ENCODE measurements at places on chromosomes 2 and 18.
A peak's percentile ranks its signal among the peaks of the same experiment; 100 is the strongest.

- no peak for DNase-seq
Observed at GRCh38 chr18:42446195-42446594, 491.2 kb downstream of the PIK3C3 start.

GRCh38 chr18:59661891-59662701 lies 35.1 kb downstream of the CCBE1 start:
- no peak for DNase-seq

DNA sequence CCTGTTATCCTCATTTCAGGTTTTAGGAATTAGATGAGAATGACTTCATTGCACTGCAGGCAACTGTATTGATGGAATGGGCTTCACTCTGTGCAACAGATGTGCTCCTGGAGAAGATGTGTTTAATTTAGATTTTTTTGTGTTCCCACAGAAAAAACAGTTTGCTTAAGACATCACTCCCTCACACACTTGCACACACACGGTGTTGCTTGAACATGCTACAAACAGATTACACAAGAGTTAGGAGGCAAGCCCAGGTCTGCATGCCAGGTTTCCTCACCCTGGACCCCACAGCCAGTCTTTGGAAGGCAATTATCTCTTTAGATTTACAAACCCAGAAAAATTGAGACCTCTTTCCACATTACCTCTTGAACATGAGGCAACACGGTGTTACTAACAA lies 93.7 kb upstream of the KLHL29 start:
- no peak for DNase-seq

- no peak for DNase-seq
Observed at GRCh38 chr18:8717011-8717770, 11.8 kb downstream of the MTCL1 start.

- DNase-seq: peak; percentile 10
Observed at GRCh38 chr2:186486651-186487647, 889 bp downstream of the ZC3H15 start.

- DNase-seq: no peak
Observed at GRCh38 chr2:151338115-151338514, 19.3 kb upstream of the TNFAIP6 start.

- DNase-seq: no peak
Observed at GRCh38 chr2:102331311-102331980, 20.1 kb downstream of the IL1RL1 start.

- no peak for DNase-seq
Observed at GRCh38 chr18:41593171-41593675, 361.8 kb upstream of the PIK3C3 start.

DNA sequence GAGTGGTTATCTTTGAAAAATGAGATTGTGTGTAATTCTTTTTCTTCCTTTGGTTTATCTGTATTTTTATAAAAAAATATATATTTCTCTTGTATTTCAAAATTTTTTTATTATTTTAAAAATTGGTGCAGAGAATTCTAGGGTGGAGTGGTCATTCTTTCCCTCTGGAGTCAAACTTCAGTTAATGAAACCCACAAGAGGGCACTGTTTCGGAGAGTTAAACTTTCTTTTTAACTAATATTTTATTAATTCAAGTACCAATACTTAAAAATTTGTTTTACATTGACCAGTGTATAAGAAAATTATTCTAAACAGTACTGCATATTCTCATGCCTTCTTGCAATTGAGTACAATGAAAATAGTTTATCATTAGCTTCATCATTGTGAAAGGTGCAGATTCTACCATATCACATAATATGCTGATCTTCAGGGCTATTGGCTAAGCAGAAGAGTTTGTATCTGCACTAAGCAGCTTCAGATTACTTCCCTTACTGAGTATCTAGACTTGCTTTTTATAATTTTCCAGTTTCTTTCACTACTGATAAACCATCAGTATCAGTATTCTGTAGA lies 50.1 kb downstream of the HS1BP3 start:
- no peak for DNase-seq

GRCh38 chr18:21273568-21273967 lies 31.5 kb downstream of the GREB1L start:
- no peak for DNase-seq

- DNase-seq: no peak
Observed at GRCh38 chr2:66561645-66562303, 126.8 kb downstream of the MEIS1 start.

GRCh38 chr18:74230922-74231714 lies 60.6 kb downstream of the CYB5A start:
- DNase-seq: no peak

DNA sequence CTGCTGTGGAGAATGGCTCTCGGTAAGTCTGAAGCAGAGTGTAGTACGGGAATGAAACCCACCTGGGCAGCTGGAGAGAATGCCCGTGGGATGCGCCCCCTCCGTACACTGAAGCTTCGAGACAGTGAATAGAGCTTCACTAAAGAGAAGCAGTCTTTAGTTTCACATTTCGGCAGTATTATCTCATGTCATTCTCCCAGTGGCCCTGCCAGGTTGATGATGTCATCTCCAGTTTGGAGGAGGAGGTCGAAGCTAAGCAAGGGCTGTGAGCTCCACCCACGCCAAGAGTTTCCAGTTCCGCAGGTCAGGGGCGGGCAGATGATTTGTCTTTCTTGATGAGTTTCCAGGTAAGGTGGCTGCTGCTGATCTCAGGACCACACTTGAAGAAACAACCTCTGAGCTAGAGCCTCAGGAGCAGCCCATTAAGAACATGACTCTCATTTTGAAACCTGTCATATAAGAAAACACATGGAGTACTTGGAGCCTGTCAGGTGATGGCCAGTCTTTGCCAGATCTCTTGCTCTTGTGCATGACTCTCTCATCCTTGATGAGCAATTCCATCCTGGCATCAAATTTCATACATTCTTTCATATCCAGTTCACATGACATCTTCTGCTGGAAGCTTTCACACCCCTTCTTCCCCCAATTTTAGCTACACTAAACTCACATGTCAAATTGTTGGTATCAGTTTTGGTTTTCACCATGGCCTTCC lies 475.0 kb downstream of the RNF144A start:
- no peak for DNase-seq

- no peak for DNase-seq
Observed at GRCh38 chr2:236434593-236434992, 135.0 kb upstream of the ACKR3 start.

- DNase-seq: no peak
Observed at GRCh38 chr2:203971251-203971650, 34.7 kb downstream of the ICOS start.

- no peak for DNase-seq
Observed at GRCh38 chr18:25038261-25038660, 313.7 kb downstream of the ZNF521 start.

DNA sequence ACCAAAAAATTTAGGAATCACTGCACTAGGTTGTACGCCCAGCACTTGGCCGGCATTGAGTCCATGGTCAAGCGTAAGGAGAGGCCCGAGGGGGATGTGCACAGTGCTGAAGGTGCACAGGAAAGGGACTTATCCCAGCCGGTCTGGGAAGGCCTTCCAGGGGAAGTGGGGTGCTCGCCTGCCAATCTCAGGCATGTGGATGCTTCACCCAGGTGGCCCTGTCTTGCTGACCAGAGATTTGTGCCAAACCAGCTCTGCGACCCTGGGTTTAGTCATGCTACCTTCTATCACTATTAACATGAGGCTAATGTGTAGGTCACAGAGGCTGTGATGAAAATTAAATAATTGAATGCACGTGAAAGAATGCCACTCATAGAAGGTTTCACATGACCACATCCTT lies 1.7 kb upstream of the ITM2C start:
- DNase-seq: no peak

DNA sequence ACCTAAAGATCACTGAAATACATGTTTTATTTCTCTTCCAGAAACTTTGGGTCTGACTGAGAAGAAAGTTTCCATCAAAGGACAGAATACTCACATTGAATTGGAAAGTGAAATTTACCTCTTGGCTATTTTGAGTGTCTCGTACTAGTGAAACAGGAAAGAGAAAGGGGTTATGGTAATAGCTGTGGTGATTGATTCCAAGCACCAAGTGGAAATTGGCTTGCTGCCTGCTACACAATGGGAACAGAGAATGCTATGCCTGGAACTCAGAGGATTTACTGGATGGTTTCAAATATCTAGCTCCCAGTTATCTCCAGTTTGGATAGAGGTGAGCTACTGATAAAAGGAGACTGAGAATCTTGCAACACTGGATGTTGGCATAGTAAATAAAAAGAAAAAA lies 492.8 kb upstream of the FSIP2 start:
- no peak for DNase-seq

DNA sequence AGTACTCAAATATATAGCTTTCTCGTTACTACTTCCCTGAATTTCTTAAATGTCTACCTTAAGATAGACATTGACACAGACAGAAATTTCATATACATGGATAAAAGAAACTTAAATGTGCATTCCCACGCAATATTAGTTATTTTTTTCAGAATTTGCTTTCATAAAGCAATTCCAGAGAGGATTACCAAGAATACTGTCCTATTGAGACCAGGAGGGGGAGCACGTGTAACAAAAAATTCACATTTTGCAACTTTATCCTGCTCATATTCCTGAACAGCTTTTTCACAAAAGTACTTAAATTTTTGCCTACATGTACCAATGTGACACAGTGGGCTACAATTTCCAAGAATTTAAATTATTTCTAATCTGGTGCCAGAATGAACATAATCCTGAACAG lies 30.7 kb upstream of the ERCC3 start:
- DNase-seq: no peak

- no peak for DNase-seq
Observed at GRCh38 chr2:159292157-159292556, 5.7 kb upstream of the WDSUB1 start.

DNA sequence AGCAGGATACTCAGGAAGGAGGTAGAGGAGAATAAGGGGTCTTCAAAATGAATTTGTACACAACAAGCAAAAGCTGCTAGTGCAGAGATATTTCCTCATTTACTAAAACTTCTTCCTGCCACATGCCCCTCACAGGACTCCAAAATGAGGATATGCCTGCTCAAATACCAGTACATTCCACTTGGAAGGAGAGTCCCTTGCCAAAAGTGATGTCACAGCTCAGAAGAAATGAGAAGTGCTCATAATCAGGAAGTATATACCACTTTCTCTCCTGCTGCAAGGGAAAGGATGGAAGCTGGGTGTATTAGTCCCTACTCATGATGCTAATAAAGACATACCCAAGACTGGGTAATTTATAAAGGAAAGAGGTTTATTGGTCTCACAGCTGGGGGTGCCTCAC lies 87.7 kb upstream of the FSHR start:
- peak; percentile 5 for DNase-seq

DNA sequence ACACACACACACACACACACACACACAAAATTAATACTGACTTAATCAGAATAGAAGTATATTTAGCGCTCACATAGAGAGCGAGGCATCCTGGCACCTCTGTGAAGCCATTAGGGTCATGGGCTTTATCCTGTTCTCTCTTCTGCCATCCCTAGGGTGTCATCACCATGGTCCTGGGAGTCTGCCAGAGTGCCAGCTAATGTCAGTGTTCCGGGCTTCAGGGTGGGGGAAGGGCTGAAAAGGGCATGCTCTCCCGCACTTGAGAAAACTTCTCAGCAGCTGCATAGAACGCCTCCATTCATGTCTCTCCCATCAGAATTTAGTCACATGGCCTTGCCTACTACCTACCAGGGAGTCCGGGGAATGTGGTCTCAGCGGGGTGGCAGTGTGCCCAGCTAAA lies 19.7 kb upstream of the DYNC2LI1 start:
- DNase-seq: no peak

GRCh38 chr2:37583867-37584266 lies 87.6 kb downstream of the CDC42EP3 start:
- DNase-seq: no peak

DNA sequence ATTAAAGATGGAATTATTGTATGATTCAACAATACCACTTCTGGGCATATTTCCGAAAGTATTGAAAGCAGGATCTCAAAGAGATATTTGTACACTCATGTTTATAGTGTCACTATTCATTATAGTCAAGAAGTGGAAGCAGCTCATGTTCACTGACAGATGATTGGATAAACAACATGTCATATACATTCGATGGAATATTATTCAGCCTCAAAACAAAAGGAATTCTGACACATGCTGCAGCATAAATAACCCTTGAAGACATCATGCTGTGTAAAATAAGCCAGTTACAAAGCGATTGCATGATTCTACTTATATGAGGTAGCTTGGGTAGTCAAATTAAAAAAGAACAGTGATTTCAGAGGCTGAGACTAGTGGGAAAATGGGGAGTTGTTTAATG lies 39.3 kb upstream of the PROKR1 start:
- no peak for DNase-seq

- DNase-seq: no peak
Observed at GRCh38 chr2:65979446-65979845, 455.5 kb upstream of the MEIS1 start.

DNA sequence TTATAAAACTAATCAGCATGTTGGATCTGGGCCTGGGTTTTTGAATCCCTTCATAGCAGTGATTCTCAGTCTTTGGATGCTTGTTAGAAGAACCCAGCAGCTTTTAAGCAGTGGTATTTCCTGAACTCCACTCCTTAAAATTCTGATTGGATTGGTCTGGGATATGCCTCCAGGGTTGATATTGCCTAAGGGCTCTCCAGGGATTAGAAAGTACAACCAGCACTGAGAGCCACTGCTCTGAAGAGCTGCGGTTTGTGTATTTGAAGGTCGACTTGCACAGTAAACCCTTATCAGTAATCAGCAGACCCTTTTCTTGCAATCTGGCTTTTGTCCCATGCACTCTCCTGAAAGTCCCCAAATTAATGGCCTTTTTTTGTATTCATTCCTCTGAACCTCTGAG lies 17.0 kb upstream of the RBMS1 start:
- no peak for DNase-seq

DNA sequence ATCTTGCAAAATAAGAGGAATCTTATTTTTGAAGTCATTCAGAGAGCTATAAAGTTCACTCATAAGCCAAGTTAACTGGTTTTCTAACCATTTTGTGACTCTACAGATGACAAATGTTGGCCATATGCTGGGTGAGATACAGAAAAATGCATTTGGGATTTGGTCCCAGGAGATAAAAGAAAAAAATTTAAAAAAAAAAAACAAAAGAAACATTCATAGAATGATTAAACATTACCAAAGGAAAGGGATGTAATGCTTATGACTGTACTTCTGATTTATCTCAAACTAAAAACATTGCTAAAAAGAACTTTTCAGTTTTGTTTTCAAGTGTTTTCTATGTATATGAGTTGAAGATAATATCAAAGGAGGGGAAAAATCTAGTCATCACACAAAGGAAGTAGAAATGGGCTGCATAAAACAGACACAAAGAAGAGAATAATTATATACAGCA lies 43.1 kb downstream of the PELI1 start:
- no peak for DNase-seq

DNA sequence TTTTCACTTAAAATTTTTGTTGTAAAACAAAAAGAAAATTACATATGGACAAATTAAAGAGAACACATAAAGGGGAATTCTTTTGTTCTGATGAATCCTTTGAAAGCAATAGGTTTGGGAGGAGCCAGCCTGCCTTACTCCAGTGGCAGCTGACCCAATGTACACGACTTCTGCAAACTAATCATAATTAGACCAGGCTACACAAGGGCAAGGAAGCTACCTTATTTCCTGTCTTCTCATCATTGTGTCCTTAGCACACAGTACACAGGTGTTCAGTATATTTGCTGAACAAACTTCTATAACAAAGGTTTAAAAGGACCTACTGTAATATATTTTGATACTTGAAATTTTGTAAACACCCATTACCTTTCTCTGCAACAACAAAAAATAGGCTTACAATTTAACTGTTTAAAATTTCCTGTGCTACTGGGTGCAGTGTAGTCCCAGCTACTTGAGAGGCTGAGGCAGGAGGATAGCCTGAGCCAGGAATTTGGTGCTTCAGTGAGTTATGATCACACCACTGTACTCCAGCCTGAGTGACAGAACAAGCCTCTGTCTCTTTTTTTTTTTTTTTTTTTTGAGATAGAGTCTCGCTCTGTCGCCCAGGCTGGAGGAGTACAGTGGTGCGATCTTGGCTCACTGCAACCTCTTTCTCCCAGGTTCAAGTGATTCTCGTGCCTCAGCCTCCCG lies 18.9 kb downstream of the KCNG3 start:
- no peak for DNase-seq
